Muscle of arm (tissue), 14 donors: ENCODE measurements at places on chromosomes 6 and 20.
A peak's percentile ranks its signal among the peaks of the same experiment; 100 is the strongest.

GRCh38 chr6:142802124-142802523 lies 142.9 kb downstream of the HIVEP2 start:
- DNase-seq, result no peak

DNA sequence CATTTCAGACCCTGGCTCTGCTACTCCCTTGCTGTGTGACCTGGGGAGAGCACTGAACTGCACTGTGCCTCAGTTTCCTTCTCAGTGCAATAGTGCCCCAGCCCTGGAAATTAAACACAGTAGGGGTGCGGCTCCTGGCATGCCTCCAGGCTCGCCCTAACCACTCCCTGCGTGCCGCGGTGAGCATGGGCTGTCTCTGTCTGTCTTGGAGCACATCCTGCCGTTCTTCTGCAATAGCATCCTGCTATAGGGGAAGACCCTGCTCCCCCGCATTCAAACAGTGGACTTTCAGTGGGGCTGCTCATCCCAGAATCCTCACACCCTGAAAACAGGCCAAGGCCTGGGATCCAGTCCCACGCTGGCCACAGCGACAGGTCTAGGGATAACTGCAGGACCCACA lies 129.5 kb downstream of the FOXC1 start:
- no peak for DNase-seq

DNA sequence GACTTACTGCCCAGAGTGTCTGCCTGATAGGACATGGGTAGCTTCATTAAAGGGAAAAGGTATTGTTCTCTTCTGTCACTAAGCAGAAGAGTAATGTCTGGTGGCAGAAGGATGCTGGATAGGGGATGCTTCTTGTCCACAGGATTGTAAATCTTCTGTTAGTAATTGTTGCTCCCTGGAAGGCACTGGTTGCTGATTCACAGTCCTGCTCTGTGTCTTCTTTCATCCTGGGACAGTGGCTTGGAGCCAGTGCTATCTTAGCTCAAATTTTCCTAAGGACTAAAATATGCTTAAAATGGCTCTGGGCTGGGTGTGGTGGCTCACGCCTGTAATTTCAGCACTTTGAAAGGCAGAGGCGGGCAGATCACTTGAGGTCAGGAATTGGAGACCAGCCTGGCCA lies 48.0 kb downstream of the SYTL3 start:
- DNase-seq, result no peak

DNA sequence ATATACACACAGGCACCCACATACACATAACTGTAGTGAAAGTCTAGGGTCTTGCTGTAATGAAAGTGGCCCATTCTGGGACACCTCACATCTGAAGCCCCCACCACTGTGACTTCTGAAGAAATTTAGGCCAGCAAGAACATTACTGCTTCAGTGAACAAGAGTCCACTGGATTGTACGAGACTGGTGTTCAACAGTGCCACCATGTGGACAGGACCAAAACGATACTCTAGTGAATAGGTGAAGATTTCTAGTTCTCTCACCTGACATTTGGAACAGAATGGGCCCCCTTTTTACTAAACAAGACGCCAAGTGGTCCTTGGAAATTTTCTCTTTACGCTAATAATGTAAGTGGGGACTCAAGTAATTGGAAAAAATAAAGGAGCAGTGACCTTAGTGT lies 156.9 kb downstream of the MAFB start:
- no peak for DNase-seq

GRCh38 chr6:87784690-87785089 lies 82.7 kb upstream of the AKIRIN2 start:
- no peak for DNase-seq

DNA sequence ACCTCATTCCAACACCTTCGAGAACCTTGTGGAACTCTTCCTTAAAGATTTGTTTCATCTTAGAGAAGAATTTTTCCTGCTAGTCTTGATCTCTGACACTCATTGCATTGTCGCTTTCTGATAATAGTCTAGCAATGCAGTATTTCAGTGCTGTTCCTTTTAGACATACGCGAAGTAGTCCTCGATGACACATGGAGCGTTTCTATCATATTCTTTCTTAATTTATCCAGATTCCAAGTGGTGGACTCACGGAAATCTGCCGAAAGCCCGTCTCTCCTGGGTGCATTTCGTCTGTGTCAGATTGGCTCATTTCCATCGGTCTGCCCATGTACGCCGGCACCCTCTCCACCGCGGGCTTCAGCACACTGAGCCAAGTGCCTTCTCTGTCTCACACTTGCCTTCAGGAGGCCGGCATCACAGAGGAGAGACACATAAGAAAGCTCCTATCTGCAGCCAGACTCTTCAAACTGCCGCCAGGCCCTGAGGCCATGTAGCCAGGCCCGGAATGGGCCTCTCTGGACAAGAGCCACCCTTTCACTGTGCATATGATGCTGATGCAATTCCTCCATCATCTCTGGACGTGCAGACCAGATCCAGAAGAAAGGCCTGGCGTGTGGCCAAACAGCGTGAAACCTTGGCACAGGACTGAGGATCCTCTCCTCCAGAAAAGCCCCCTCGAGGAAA lies 198.6 kb upstream of the UST start:
- peak; percentile 41 for DNase-seq

- no peak for DNase-seq
Measured at GRCh38 chr20:31566319-31566657, 38.8 kb upstream of the ID1 start.

DNA sequence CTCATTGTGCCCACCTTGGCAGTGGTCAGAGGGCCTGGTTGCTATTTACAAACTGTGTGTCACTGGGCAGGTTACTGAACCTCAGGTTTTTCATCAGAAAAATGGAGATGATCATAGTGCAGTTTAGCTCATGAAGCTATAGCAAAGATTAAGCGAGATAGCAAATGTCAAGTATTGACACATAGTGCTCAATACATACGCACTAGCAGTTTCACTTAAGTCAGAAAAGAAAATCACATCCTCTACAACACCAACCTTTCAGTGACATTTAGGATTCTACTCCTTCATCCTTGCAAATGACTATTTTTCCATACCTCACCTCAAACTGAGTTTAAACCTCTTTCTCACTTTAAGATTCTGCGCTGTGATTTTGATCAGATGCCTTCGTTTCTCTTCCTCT lies 16.2 kb downstream of the GPR63 start:
- no peak for DNase-seq

GRCh38 chr6:70954750-70955149 lies 2.1 kb downstream of the B3GAT2 start:
- no peak for DNase-seq

GRCh38 chr20:6698056-6698455 lies 69.4 kb upstream of the BMP2 start:
- DNase-seq, result no peak

DNA sequence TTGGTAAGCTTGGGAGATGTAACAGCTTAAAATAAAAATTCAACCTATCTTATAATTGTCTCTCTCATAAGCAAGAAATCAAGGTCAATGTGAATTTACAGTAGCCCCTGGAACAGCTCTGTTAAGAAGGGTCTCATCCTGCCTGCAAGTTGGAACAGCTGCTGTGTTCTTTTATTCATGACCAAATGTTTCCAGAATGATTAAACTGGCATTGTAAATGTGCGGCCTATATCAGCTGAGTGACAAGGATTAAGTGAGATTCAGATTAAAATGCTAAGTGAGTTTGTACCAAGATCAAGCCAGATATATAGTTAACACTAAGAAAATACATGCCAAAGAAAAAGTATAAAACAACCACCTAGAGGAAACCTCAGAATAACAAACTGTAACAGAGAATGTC lies 45.3 kb upstream of the NRSN1 start:
- DNase-seq, result no peak

DNA sequence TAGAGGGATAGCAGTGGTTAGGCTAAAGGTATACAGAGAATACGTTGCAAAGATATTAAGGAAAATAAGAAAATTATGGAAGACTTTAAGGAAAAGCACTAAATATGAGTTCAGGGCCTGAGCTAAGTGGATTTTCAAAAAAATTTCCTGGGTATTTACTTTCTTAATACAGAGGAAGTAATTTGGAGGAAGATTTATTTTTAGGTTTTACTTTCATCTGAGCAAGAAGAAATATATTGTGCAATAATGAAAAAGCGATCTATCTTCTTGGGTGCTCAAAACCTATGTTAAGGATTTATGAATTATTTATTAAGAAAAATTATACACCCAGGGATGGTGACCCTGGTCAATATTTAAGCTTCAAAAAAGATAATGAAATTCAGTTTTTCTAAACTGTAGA lies 224.7 kb downstream of the PLCB1 start:
- no peak for DNase-seq

DNA sequence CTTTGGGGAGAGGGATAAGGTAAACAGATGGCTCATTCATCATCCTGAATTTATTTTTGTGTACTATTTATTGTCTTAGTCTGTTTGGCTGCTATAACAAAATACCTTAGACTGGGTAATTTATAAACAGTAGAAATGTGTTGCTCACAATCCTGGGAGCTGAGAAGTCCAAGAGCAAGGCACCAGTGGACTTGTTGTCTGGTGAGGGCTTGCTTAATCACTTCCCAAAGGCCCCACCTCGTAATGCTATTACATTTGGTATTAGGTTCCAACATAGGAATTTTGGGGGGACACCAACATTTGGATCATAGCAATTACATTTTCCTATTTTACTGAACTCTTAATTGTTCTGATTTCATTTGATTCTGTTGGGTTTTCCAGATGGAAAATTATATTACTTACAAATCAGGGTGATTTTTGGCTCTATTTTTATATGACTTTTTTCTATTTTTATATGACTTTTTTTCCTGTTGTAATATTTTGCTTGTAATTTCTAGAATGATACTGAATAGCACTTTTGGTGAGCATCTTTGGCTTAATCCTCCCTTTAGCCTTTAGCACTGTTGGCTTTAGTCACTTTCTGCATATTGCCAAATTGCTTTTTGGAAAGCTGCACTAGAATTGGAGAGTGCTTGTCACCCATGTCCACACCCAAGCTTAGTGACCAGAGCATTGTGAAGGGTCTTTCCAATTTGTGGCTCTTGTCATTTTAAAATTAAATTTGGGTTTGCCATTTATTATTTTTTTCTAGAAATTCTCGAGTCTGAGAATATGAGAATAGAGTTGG lies 43.7 kb upstream of the TULP4 start:
- DNase-seq, result no peak

GRCh38 chr20:54468082-54468481 lies 7.3 kb upstream of the DOK5 start:
- DNase-seq, result no peak
